T-helper 2 cell treated with Interferon-gamma antibody and Interleukin-4, amounts not matched to agents 5 μg/mL and 100 μg/mL, for 36 hours (primary cell): ENCODE measurements at places on chromosomes 11 and 22.
A peak's percentile ranks its signal among the peaks of the same experiment; 100 is the strongest.

DNA sequence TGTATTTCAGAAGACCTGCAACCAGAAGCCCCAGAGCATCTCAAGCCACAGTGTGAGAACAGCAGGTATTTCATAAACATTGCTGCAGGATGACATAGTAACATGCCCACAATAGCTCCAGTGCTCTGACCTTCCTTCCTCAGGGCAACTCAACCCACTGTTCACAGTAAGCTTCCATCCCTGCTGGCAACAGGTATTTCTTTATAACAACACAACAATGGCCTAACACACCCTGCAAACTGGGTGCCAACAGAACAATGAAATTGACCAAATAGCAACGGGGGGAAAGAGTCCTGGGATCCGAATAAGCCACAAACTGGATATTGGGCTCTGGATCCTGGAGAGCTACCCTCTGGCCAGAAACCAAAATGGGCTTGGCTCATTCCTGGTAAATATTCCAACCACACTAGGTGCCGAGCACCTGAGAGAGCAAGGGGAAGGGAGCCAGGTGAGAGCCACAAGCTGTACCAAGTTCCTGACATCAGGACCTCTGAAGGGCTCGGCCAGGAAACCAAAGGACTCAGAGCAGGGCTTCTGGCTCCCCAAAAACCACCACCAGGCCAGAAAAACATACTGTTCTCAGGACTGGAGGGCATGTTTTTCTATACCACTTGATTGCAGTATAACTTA lies 99.5 kb downstream of the MICAL3 start:
- no peak for DNase-seq

GRCh38 chr11:131658952-131659351 lies 288.5 kb downstream of the NTM start:
- DNase-seq = no peak

- DNase-seq = no peak
Observed at GRCh38 chr11:72750086-72750485, 2.1 kb downstream of the ARAP1 start.

- DNase-seq = no peak
Observed at GRCh38 chr11:94658386-94658785, 91.2 kb downstream of the PIWIL4 start.

DNA sequence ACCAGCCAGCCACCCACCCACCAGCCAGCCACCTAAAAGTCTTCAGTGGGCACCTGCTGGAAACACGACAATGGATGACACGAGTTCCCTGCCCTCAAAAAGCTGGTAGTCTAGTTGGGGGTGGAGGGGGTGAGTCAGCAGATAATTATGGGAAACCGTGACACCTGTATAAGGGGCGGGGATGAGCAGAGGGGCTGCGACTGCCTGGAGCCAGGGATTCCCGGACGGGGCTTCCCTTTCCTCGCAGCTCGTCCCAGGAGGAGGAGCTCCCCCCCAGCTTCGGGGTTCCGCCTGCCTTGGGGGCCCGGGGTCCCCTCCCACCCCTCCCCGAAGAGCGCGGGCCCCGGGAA lies 2.3 kb upstream of the RTN4RL2 start:
- peak; percentile 10 for DNase-seq

DNA sequence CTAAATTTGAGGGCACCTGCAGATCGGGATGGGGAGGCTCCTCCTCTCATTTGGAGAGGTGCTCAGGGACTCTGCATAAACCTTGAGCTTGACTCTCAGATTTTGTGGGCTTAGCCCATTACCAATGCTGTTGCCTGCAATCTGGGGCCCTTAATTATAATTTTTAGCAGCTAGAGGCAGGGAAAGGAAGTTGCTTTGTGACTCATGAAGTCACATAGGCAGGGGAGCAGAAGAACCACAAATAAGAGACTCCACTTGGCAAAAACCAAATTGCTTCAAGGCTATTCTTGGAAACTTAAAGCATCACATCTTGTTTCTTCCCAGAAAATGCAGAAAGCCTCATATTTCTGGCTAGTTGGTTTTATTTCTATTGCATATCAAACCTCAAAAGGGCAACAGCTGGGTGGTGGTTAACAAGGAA lies 46.9 kb downstream of the MICAL2 start:
- DNase-seq = peak; percentile 39

DNA sequence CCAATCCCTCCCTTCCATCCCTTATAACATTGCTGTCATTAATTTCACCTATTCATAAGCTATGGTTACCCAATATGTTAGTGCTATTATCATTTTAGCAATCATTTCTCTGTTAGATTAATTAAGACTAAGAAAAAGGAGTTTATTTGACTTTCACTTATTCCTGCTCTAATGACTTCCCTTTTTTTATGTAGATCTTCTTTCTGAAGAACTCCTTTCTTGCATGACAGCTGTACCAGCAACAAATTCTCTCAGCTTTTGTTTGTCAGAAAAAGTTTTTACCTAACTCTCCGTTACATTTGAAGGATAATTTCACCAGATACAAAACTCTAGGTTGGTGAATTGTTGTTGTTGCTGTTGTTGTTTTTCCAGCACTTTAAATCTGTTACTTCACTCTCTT lies 28.6 kb upstream of the OR8B8 start:
- DNase-seq = no peak

GRCh38 chr11:122779047-122779629 lies 59.2 kb upstream of the CRTAM start:
- DNase-seq = no peak

DNA sequence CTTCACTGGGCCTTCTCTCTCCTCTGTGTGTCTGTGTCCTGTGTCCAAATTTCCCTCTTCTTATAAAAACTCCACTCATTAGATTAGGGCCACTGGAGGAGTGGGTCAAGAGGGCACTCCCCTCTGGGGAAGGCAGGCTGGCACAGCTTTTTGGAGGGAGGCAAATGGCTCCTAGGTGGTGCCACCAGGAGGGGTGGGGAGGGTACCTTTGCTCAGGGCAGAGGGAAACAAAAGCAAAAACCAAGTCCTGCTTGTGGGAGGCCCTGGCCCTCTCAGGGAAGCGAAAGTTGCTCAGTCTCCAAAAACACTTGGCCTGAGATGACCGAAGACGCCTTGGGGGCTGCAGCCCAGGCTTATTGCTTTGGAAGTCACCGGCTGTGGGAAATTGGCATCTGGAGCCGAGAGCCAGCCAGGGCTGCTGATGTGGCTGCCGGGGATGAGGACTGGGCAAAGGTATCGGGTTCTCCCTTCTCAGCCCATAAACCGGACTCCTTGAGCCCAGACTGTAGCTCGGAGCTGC lies 48.2 kb upstream of the ANO1 start:
- no peak for DNase-seq

- DNase-seq = no peak
Observed at GRCh38 chr11:120857508-120857907, 166.4 kb upstream of the TBCEL start.

- DNase-seq = peak; percentile 16
Observed at GRCh38 chr22:29073618-29074275, 912 bp downstream of the KREMEN1 start.

- no peak for DNase-seq
Observed at GRCh38 chr11:68854273-68854958, 12.7 kb upstream of the CPT1A start.

- no peak for DNase-seq
Observed at GRCh38 chr11:70240337-70240736, 30.2 kb upstream of the PPFIA1 start.

DNA sequence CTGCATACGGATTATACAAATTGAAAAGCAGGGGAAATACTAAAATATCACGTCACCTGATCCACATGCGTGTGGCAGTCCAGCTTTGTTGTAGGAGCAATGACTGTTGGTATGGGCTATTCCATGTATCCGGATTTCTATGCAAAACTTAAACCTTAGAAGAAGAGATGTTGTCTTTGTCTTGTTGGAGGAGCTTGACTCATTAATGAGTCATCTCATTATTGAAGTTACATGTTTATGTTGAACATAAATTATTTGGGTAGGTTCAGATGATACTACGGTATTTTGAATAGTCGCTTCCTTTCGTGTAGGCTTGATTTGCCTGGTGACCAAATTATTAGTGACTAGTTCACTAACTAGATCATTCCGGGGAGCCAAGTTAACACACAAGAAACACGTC lies 806 bp upstream of the SAAL1 start:
- DNase-seq = no peak

DNA sequence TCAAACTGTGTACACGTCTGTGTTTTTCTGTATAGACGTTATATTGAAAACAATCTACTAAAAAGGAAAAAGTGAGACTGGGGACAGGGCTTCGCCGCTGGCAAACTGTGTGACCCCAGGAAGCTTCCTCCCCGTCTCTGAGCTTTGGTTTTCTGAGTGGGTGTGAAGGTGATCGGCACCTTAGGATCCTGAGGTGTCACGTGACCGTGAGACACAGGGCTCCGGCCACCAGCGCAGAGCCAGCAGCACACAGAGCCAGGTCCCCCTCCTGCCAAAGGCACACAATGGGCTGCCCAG lies 32.0 kb downstream of the KIAA0930 start:
- DNase-seq = no peak

- no peak for DNase-seq
Observed at GRCh38 chr11:111557425-111558111, 17.0 kb downstream of the LAYN start.

DNA sequence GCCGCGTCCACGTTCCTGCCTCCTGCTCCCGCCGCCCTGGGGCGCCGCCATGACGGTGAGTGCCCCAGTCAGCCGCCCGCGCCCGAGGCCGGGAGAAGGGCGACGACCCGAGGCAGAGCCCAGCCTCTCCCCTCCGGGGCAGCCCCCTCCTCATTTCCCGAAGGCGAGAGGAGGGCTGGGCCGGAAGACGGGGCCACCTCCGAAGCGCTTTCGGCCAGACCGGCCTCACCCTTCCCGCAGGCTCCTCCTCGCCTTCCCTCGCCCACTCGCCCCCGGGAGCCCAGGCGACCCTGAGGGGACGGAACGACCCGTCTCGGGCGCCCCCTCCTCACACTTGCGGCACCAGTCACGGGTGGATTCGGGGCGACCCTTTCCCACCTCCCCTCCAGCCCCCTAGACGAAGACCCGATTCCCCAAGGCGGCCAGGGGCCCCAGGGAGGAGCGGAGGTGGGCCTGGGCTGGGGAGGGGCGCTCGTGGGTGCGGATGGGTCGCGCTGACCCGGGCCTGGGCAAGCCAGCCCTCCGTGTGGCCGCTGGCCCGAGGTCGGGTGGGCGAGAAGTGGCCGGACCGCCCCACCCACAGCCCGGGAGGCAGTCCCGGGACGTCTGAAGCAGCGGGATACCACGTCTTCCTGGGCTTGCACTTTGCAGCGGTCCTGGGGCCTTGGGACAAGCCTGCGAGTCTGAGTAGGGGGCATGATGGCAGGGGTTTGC lies 49.7 kb downstream of the TRIOBP start:
- peak; percentile 17 for DNase-seq

- DNase-seq = no peak
Observed at GRCh38 chr11:114162719-114163123, 103.2 kb downstream of the ZBTB16 start.

GRCh38 chr22:47203554-47203991 lies 441.1 kb downstream of the TBC1D22A start:
- no peak for DNase-seq
